ENCODE measurements at places on chromosomes 4 and X.

DNA sequence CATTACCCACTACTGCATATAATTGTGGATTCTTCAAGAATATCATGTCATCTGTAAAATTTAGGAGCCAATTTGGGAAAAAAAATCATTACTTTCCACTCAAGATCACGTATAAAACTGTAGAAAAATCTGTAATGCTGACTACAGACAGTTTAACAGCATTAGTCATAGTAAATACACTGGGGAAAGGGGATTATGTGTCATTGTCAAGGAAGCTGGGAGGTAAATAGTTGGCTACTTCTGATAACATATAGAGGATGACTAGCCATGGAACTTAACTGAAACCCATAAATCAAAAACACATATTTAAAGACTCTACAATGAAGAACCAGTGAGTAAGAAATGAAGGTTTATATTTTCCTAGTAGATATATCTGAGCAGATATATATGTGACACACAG, 1666.4 kb upstream of the IGFBP7 start:
- DNase-seq = no peak

DNA sequence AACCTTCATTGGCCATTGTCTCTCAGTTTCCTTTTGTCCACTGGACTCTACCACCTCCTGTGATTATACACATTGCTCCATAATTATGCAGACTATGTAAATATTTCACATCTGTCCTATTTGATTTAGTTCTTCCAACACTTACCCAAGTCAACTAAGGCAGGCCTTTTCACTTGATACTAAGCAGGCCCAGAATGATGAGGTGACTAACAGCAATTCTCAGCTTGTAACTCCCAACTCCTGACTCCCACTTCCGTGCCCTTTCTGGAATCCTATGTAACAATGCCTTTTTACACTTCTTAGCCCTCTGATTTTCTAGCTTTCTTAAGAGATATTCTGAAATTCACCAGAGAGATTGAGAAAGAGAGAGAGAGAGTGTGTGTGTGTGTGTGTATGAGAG, 6.6 kb downstream of the PAK3 start:
- no peak for DNase-seq

GRCh38 chr4:72448231-72448630, 120.8 kb downstream of the ADAMTS3 start:
- no peak for DNase-seq

GRCh38 chr4:88613417-88613875, 21.2 kb downstream of the HERC3 start:
- DNase-seq = no peak

DNA sequence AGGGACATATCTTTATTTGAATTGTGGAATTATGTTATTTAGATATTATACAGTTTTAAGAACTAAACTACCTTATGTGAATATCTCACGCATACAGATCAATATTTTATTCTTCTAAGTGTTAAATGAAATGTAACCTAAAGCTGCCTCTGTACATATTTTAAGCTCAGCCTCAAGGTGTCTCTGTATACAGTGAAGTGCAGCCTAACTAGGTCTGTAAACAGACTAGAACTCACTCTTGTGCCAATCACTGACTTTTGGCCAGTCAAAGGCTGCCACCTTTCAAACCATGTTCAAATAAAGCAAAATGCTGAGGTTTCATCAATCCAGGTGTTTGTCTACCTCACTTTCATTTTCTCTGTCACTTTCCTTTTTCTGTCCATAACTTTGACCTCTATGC, 1074.5 kb upstream of the PRKX start:
- no peak for DNase-seq

DNA sequence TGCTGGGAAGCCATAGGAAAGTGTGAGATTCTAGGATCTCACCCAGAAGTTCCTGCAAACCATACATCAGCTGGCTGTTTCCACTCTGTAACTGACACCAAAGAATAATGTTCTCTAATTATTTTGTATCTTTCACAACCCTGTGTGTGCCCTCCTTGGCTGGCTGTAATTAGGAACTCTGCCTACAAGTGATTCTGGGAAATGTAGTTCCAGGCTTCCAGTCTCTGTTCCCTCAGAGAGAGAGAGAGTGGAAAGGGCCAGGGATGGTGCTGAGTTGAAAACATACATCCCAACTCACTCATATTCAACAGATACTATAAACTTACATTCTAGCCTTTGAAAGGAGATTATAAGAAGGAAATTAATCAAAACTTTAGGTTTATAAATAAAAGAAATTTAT, 57.5 kb upstream of the C1QTNF7 start:
- DNase-seq = no peak

DNA sequence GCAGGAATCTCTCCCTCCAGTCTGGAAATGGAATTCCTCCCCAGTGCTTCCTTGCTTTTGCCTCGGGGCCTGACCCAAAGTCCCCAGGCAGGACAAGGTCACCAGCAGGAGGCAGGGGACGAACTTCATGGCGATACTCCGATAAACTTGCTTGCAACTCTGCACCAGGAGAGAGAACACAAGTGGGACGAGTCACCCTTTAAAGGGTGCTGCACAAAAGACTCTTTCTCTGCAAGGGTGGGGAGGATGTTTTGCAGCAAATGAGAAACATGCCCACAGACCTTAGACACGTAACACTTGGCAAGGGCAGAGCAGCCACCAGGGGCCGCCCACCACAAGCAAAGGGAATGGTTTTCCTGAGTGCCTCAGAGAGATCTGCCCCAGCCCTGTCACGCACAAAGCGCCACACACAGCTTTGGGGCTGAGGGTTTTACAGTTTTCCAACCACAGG, at the start of gene FGFBP2:
Gene FGFBP2, minus strand, starts transcription at position 175 of the 451 bp plus-strand sequence. Its CDS starts 46 bp downstream, at position 129.
- peak; percentile 55 for DNase-seq

GRCh38 chrX:97751735-97752134, 868.0 kb downstream of the RPA4 start:
- no peak for DNase-seq

DNA sequence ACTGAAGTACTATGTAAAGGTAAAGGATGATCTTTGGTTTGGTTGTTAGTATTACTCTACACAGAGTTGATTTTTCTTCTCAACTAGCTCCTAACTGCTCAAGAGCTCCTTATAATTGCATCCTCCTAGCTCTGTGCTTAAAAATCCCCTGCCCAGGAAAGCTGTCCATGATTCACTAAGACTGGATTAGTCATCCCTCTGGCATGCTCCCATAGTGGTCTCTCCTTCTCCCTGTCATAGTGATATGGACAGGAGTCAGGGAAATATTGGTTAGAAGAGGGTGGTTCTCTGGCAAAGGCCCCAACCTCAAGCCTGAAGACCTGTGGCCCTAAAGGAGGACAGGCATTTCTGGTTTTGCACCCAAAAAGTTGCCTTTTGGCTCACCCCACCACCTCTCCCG, 242.3 kb upstream of the KCNIP4 start:
- DNase-seq = no peak

DNA sequence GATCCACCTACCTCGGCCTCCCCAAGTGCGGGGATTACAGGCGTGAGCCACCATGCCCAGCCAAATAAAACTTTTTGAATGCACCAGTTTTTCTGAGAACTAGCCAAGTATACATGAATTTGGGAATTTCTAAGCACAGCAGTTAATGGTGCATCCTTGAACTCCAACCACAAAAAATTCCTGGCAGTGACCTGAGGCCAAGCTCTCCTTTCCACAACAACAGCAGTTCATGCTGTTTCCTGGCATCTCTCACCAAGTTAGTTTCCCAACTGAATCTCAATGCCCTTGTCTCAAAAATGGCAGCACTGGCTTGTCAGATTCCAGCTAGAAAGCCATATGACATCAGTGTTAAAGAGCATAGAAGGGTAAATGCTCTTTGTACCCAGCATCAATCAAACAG, 15.9 kb upstream of the XKRX start:
- DNase-seq = no peak

DNA sequence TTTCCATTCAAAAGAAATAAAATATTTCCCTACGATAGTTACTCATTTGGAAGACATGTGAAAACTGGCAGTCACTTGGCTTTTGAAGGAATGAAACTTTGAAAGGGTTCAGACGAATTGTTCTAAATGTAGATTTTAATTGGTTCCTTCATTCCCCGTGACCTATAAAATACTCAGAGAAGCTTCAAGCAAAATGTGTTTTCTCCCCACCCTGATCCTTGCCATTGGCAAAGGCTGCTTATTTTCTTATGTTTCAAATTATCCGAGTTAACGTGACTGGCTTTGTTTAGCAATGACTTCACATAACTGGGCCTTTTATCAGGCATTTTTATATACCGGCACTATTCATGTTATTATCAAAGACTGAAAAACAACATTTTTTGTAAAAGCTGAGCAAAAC, 204.1 kb upstream of the NEIL3 start:
- no peak for DNase-seq

- DNase-seq = no peak
Observed at GRCh38 chr4:79864500-79865200, 208.4 kb downstream of the ANTXR2 start.

DNA sequence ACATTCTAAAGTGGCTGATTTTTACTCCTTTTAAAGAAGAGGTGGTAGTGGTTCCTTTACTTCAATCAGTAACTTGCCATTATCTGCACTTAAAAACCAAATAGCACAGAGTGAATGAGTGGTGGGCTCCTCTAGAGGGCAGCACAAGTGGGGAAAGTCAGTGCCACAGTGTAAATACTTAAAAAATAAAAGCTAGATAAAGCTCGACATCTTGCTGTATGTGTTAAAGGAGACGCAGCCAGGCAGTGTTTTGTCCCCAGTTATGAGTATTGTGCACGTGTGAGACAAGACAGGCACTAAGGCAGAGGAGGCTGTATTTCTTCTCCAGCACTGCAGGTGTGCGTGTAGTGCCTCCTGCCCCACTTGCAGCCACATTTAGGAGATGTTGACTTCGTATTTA, 24.6 kb downstream of the NAP1L5 start:
- DNase-seq = no peak

GRCh38 chr4:73998040-73999011, at the start of gene CXCL5:
TSS of gene CXCL5 (minus strand) at chr4:73998677. CDS start at chr4:73998581, 96 bp downstream.
- DNase-seq = no peak

DNA sequence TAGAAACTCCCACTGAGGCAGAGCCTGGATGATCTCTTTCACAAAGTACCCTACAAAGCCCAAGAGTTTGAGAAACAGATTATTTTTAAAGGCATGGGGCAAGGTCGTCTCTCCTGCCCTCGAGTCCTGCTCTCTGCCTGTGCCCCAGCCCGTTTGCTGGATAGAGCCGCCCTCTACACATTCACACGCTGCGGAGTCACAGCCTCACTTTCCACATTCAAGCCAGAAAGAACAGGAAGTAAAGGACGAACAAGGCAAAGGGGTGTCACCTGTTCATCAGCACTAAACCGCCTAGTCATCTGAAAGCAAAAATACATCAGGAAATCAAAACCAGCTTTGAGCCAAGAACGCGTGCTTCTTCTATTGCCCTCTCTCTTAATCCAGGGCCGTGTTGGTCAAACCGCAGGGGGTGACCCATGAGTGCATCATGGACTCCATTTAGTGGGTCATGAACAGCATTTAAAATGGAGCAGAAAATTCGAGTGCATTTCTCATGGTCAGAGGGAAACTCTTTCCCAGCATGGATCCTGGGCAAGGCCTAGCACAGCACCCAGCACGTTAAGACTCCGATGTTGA, 83.4 kb downstream of the PHKA2 start:
- no peak for DNase-seq
